ENCODE measurements at places on chromosomes 3 and 15. TPM values are rescaled to one million over a fixed set of nuclear protein-coding genes. Genes with fewer than 3 reads are reported as not detected.

DNA sequence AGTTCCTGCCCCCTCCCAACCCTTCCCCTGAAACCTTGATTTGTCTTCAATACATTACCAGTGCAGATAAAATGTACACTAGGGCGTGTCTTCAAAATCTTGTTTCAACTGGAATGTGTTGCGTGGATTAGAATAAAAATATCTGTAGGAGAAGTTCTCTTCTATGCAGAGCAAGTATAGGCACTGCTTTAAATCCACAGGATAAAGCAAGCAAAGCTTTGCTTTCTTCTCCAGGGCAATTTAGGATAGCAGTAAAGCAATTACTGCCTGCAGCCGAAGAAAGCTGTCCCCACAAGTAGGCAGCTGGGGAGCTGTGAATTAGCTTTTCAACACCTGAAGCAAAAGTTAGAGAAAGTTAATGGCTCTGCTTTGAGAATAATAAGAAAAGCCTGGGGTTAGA, 329.7 kb upstream of the KCNMB2 start:
- DNase-seq = no peak
- no peak overlapping the region for H3K27ac ChIP-seq
- H3K4me3 ChIP-seq = no peak overlapping the region

Gene ZIC4
- not detected for total RNA-seq

DNA sequence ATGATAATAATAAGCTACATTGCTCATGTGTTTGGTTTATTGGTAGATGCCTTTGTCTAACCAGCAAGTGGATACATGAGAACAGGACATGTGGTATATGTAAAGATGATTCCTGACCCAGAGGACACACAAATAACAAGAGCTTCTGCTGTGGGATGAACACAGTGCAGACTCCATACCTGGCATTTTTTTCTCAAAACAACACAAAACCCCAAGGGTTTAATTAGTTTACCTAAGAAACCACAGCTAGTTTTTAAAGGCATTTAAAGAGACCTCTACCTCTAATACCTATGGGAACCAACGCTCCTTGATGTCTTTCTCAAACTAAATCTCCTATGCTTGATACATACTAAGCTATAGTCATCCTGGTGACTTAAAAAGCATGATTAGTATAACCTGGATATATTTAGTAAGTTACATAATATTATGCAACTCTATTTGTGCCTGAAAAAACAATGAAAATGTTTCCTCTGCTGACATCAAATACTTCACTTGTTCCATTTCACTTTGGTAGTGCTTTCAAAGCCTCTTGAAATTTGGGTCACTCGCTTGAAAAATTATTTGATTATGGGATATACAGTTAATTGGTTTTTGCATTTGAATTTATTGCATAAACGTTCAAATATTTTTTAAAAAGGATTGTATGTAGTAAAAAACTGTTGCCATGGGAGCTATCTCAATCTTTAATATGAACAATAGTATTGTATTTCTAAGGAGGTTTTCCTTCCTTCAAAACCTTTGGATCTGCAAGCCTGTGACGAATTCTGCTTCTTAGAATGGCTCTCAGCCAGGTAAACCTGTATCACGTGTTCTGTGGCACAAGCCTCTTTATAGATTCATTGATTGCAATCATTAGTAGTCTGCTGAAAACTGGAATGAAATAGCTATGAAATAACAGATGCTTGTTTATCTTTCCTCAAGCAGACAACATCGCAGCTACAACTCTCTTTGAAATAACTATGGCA, 233.0 kb upstream of the KCNMB2 start:
- H3K27ac ChIP-seq = no peak overlapping the region
- no peaks in the 10 kb centered on the region for H3K4me1 ChIP-seq
- H3K36me3 ChIP-seq = no peaks in the 10 kb centered on the region

- H3K4me1 ChIP-seq = peaks cover 68% of the 10 kb centered on the region
- no peak for DNase-seq
- H3K4me3 ChIP-seq = no peak overlapping the region
- no peaks in the 10 kb centered on the region for H3K36me3 ChIP-seq
Measured at GRCh38 chr15:74178326-74179100, 5.0 kb downstream of the ISLR start.

GRCh38 chr15:39327005-39327730, 253.7 kb upstream of the THBS1 start:
- peaks cover 4% of the 10 kb centered on the region for H3K4me1 ChIP-seq
- no peaks in the 10 kb centered on the region for H3K36me3 ChIP-seq
- H3K4me3 ChIP-seq = no peak overlapping the region
- no peak for DNase-seq
- no peaks in the 10 kb centered on the region for H3K27me3 ChIP-seq

- no peak for DNase-seq
- no peaks in the 10 kb centered on the region for H3K27me3 ChIP-seq
- H3K4me3 ChIP-seq = no peak overlapping the region
Measured at GRCh38 chr3:7684182-7684715, 817.4 kb upstream of the LMCD1 start.

Gene ADGRG7
- total RNA-seq = not detected

DNA sequence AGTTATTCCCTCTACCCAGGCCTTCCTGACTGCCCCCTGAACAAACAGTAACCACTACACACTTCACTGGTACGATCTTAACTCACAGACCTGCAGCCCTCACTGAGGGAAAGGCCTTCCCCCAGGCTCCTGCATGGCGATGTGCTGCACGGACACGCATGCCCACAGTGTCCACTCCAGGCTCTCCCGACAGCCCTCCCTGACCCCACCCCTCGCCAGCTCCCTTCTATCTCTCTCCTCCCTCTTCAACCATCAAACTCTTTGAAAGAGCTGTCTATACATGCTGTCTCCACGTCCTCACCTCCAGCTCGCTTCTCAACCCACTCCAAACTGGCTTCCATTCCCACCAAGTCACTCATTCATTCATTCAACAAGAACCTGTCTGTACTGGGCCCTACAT, 3.9 kb downstream of the SCN5A start:
- H3K27ac ChIP-seq = no peak overlapping the region
- no peaks in the 10 kb centered on the region for H3K27me3 ChIP-seq
- no peaks in the 10 kb centered on the region for H3K4me1 ChIP-seq
- no peaks in the 10 kb centered on the region for H3K36me3 ChIP-seq

Gene STARD5
- 28.0 TPM for total RNA-seq

GRCh38 chr15:59532770-59533379, 78.7 kb upstream of the GCNT3 start:
- H3K36me3 ChIP-seq = no peaks in the 10 kb centered on the region
- DNase-seq = no peak
- H3K4me1 ChIP-seq = no peaks in the 10 kb centered on the region
- H3K27me3 ChIP-seq = no peaks in the 10 kb centered on the region
- no peak overlapping the region for H3K4me3 ChIP-seq

DNA sequence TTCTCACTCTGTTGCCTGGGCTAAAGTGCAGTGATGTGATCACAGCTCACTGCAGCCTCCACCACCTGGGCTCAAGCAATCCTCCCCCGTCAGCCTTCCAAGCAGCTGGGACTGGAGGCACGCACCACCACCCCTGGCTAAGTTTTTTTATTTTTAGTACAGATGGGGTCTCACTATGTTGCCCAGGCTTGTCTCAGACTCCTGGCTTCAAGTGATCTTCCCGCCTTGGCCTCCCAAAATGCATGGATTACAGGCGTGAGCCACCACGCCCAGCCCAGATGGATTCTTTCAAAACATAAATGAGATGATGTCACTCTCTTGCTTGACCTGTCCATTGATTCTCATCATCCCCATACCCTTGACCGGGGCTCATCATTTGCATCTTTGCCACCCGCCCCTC, 72.6 kb upstream of the SLC6A6 start:
- H3K27me3 ChIP-seq = no peaks in the 10 kb centered on the region
- no peak overlapping the region for H3K27ac ChIP-seq
- no peaks in the 10 kb centered on the region for H3K4me1 ChIP-seq
- DNase-seq = no peak
- no peak overlapping the region for H3K4me3 ChIP-seq
- no peaks in the 10 kb centered on the region for H3K36me3 ChIP-seq

- no peak for DNase-seq
- H3K27ac ChIP-seq = no peak overlapping the region
- no peaks in the 10 kb centered on the region for H3K36me3 ChIP-seq
- H3K4me1 ChIP-seq = peaks cover 5% of the 10 kb centered on the region
- no peak overlapping the region for H3K4me3 ChIP-seq
Measured at GRCh38 chr3:61940236-61940635, 378.9 kb downstream of the PTPRG start.

Gene PLSCR4
- 50.3 TPM for total RNA-seq

GRCh38 chr3:89173546-89173945, 66.1 kb downstream of the EPHA3 start:
- H3K4me3 ChIP-seq = no peak overlapping the region
- DNase-seq = no peak
- no peaks in the 10 kb centered on the region for H3K36me3 ChIP-seq
- no peaks in the 10 kb centered on the region for H3K4me1 ChIP-seq
- no peak overlapping the region for H3K27ac ChIP-seq
- no peaks in the 10 kb centered on the region for H3K27me3 ChIP-seq
